ENCODE measurements at places on chromosomes 1 and 21.

DNA sequence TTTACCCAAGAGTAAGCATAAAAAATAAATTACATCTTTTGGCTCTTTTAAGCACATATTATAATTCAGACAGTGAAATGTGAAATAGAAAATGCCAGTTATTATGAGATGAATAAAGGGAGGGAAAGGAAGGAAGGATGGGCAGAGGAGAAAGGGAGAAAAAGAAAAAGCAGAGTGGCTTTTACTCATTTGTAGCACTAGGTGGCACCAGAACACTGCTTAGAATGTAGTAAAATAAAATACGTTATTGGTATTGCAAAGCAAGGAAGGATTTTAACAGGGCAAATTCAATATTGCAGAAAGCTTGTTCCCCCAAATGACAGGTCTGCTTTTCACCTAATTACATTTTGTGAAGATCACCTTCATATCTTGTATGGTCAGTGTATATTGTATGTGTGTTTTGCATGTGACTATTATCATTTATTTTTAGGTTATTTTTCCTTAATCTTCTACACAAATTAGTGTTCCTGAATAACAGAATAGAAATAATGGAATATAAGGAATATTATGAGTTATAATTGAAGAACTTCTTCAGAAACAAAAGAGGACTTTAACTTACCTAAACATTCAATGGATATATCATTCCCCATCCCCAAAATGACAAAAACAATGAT is 9.1 kb upstream of the PCNX2 start:
- peak; percentile 39 for DNase-seq

- DNase-seq = no peak
Observed at GRCh38 chr1:84851839-84852238, 41.2 kb downstream of the LPAR3 start.

- no peak for DNase-seq
Observed at GRCh38 chr1:7671146-7671465, 100.0 kb upstream of the VAMP3 start.

DNA sequence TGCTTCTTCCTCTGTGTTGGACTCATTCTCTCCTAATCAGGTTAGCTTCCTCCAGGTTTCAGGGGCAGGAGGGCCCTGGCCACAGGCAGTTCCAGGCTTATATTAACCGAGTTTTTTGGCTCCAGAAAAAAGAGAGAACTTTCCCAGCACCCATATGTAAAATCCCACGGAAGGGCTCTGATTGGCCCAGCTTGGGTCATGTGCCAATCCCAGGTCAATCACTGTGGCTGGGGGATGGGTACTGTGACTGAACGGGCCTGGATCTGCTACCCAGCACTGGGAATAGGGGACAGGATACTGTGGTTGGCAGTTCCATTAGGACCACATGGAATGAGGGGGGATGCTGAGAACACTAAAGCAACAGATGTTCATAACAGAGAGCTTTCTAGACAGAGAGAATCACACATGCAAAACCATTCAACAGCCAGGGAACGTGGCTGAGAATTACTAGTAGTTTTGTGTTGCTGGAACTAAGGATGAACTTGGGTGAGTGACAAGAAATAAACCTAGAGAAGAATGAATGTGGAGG is 51.1 kb upstream of the NEK2 start:
- DNase-seq = peak; percentile 27
